ENCODE measurements at places on chromosomes 4 and X.

DNA sequence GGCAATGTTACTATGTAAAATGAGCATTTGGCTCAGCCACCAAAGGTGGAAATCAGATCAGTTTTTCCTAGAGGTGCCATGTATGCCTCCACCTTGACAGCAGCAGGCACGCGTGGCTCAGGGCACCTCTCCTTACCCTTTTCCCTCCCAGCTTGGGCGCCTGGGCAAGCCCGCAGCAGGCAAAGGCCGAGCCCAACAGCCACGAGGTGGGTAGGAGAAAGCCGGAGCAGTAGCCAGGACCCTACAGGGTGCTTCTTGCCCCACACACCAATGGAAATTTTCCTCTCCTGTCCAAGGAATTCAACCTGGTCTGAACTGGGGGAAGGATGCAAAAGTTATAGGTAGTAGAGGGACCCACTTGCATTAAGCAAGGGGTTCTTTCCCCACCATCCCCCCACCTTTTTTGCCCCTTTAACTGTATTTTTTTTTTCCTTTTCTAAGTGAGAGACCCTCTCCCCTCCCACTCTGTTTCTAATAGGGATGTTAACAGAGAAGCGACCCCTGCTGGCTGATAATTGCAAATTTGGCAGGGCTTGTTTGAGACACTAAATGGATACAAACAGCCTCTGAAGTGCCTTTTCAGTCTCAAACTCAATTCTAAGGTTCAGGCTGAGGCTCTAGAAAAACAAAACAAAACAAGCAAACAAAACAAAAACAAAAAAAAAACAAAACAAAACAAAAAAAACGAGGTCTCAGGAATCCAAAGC, 895.1 kb downstream of the PCDH18 start:
- no peak for DNase-seq

DNA sequence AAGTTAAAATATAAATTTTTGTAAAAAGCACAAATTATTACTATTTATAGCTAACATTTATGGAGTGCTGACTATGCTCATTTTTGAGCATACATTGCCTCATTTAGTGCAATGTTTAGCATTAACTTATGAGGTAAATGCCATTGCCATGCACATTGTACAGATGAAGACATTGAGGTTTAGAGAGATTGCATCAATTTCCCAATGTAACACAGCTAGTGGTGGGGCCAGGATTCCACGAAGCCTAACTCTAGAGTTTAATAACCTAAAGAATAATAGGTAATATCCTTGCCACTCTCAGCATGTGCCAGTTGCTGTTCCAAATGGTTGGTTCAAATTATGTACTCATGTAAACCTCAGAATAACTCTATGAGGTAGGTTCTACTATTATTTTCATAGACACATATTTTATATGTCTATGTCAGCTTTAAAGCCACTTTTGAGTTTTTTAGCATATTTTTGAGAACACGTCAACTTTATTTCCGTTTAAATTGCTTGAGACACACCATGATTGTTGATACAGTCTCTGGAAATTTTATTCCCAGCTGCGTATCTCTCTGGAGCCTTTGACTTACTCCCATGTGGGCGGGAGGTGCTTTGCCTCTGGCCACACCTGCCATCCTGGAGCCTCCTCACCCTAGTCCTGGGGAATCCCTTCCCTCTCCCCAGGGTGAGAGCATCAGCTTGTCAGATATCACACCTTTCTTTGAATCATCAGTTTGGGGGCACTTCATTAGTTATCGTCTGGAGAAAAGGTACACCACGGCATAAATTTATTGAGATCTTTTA, 10.8 kb upstream of the ADH1A start:
- no peak for DNase-seq

DNA sequence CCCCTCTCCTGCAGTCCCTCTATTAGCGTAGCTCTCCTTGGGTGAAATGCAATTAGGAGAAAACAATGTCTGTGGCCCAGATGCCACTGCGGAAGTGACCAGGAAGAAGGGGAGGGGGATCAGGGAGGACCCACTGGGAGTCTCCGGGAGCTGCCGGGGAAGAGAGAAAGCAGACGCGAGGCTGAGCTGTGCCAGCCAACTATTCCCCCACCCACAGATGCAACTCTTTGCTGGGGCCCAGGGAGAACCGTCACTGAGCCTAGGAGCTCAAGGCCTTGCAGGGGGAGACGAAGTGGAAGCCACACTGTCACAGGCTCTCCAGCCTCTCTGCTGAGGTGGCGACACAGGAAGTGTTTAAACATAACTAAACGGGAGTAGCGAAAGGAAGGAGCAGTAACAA, 149.2 kb downstream of the BCOR start:
- no peak for DNase-seq

- peak; percentile 59 for DNase-seq
Measured at GRCh38 chr4:105471566-105472176, 2.2 kb downstream of the PPA2 start.

GRCh38 chr4:147813109-147813773, 81.4 kb downstream of the ARHGAP10 start:
- no peak for DNase-seq

GRCh38 chr4:152160225-152160800, 375.6 kb downstream of the FBXW7 start:
- DNase-seq = no peak

DNA sequence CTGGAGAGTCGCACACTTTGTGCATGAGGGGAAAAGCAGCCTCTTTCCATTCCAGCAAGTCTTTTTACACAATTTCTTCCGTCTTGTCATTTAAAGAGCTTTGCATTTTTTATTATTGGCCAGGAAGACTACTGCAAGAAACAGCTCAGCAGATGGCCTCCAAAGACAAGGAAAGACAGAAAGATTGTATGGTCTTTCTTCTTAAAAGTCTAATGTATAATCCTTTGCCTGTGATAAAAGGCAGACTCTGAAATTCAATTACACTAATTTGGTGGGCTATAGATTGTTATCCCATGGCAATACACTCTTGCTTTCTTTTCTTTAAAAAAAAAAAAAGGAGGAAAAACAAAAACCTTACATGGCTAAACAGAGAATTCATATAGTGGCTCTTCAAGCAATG, 5.9 kb downstream of the CAPN6 start:
- DNase-seq = no peak

- DNase-seq = no peak
Measured at GRCh38 chr4:151841107-151841506, 80.3 kb upstream of the GATB start.

DNA sequence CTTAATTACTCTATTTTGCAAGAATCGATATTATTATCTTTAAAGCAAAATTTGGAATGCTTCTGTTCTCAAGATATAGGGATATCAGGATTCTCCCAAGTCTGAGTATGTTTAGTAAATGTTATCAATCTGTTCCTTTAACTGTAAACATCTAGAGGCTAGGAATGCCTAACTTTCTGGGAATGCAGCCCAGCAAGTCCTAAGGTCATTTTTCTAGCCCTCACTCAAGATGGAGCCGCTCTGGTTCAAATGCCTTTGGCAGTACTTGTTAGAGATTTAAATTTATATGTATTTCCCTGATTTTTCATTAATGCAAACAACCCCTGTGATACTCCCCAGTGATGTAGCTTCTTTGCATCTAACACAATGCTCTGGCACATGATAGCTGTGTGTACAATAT, 623.8 kb upstream of the LCORL start:
- DNase-seq = no peak

DNA sequence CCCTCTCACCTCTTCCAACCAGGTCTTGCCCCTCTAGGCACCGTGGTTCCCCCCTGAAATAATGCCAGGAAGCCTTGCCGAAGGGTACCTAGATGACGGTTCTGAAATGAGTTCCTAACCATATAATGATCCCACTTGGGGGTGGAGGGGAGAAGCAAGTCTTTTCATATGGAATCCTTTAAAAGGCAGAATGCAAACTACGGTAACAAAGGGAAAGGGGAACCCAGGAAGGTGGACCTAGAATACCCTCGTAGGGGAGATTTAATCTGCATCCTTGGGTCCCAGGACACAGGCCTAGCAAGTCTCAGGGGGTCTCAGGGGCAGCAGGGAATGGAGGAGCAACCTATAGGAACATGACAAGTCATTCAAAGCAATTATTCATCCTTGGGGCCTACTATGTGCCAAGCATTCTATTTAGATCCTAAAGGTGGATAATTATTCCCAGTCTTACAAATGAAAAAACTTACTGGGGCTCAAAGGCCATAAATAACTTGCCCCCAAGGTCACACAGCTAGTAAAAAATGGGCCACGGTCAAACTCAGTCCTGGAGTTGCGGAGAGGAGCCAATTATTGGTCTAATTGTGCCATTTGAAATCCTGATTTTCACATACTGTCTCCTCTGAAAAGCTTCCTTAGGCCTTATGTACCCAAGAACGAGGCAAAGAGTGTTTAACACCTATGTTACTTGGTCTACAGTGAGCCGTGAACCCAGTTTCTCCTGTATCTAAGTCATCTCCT, 8.8 kb downstream of the BCOR start:
- DNase-seq = no peak

GRCh38 chrX:8668813-8669212, 63.1 kb downstream of the ANOS1 start:
- no peak for DNase-seq

- DNase-seq = no peak
Measured at GRCh38 chr4:4425119-4425690, 38.3 kb downstream of the NSG1 start.

- no peak for DNase-seq
Measured at GRCh38 chr4:8048856-8049676, 109.4 kb upstream of the AFAP1 start.

DNA sequence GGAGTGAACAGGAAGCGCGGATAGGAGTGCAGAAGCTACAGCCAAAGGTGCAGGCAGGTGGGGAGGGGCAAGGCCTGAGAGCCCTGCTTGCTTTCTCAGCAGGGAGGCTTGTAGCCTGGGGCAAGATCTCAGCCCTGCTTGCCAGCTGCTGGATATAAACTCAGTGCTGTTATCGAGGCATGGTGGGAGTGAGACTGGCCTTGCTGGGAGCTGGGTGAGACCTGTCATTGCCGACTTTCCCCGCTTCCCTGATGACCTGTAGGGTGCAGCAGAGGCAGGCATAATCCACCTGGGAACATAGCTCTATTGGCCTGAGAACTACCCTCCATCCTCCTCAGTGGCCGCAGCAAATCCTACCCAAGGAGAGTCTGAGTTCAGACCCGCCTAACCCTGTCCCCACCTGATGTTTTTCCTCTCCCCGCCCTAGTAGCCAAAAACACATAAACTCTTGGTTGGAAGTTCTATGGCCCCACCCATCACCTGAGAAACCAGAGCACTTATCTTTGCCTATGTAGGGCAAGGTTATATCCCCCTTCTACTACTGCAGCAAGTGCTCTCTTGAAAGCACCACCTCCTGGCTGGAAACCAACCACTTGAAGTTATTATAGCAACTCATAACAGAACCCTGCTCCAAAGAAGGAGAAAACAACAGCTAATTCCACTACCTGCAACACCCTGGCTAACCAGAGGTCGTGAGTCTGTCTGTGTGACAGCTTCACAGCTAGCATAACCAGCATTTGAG, 80.7 kb downstream of the FHIP1A start:
- DNase-seq = no peak

DNA sequence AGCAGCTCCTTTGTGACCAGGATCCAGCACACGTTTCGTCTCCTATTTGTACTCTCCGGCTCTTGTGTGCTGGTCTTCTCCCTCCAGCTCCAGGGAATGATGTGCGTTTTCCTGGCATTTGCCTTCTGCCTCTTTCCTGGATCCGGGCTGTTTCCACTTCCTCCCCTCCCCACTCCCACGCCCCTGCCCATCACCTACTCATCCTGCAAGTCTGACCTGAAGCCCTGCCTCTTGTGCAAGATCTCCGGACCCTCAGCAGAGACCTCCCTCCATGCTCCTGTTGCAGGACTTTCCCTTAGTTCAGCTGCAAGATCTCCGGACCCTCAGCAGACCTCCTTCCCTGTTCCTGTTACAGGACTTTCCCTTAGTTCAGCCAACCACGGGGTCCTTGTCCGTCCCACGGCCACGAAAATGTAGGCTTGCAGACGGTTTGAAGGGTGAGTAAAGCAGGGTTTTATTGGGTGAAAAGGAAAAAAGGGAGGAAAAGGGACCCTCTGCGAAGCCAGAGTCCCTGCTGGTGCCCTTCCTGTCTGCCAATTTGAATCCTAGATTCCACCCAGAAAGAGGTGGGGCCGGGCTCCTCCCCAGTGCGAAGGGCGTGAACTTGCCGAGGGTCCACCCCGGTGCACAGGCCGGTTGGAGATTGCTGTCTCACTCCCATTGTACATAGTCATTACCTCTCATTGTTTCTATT, 74.4 kb upstream of the IRF2 start:
- DNase-seq = no peak

- no peak for DNase-seq
Measured at GRCh38 chr4:115781528-115782146, 668.2 kb upstream of the NDST4 start.

DNA sequence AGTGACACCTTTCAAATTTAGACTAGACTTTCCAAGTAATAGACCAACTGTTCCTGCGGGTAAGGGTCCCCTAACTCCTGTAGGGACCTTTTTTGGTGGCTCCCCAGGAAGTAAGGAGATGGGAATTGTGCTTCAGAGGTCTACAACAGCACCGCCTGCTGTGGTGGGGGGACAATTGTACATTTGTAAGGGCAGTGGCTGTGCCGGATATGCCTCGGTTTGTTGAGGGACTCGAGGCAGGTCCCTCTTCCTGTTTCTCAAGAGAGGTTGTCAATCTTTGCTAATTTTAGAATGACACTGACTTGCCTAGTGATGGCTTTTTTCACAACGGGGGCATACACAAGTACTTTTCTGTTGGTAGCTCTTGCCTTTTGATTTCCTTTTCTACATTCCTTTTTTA, 15.5 kb upstream of the HSD17B11 start:
- no peak for DNase-seq

- no peak for DNase-seq
Measured at GRCh38 chr4:150090836-150091235, 12.6 kb downstream of the DCLK2 start.

GRCh38 chrX:130166503-130166777, 799 bp upstream of the AIFM1 start:
- no peak for DNase-seq

- DNase-seq = no peak
Measured at GRCh38 chr4:65089666-65090065, 580.6 kb downstream of the EPHA5 start.

DNA sequence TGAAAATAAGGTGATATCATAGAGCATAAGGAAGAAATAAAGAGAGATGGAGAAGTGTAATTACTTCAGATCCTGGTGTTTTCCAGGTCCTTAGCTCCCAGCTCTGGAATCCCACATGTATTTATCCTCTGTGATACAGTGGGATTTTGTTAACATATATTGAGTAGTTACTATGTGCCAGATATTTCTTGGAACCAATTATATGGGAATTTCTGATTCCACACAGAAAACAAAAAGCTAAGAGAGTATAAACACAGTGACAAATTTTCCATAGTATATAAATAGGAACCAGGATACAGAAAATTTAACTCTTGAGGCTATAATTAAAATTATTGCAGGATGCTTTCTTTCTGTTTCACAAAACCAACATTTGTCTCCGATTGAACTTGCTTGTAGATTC, 1067.5 kb downstream of the PCDH7 start:
- DNase-seq = no peak
